Renal pelvis (tissue), 12 donors: ENCODE measurements at places on chromosomes 16 and 17.

- no peak for DNase-seq
Observed at GRCh38 chr16:81327011-81327410, 12.2 kb downstream of the GAN start.

- DNase-seq = peak; percentile 78
Observed at GRCh38 chr16:74998481-74999218, at the start of gene ZNRF1. ZNRF1 (plus strand) TSS chr16:74999024; CDS start chr16:74999672, 648 bp downstream.

DNA sequence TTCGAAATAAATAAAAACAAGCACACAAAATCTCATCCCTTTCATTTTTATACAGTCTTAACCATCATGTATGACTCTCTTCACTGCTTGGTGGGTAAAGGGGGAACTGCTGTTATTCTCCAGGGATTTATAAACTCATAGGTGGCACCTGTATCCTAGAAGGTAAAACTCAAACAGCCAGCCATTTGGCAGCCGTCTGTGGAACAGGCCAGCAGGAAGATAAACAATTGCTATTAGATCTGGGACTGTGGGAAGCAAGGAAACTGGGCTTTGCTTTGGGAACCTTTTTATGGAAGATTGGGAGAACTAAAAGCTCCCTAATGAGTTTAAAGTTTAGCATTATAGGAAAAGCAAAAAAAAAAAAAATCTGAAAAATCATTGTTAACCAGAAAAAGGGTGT, 126.0 kb downstream of the TANGO6 start:
- DNase-seq = no peak

- no peak for DNase-seq
Observed at GRCh38 chr17:801660-802059, 19.5 kb downstream of the MRM3 start.

GRCh38 chr16:2214719-2214968, at the start of gene PGP:
PGP (minus strand) TSS chr16:2214840; CDS start chr16:2214777, 63 bp downstream.
- no peak for DNase-seq

DNA sequence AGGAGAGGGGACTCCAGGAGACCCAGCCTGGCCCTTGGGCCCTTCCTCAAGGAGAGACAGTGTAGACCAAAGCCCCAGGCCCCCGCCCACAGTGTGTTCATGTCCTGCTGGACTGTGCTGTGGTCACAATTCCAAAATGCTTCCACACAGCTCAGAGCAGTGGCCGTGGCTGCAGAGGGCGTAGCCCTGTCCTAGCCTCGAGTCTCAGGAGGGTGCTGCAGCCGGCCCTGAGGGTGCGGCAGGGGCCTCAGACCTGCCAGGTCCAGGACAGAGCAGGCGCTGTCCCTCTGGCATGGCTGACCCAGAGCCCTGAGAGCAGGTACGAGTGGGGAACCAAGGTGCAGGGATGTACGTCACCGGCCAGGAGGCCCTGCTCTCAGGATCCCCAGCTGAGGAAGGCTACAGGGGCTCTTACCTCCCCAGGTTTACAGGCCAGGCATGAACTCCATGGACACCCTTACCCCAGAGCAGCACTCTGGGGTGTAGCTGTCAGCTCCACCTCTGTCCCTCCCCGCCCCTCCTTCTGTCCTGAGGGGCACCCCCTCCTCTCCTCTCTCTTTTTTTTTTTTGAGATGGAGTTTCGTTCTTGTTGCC, 7.3 kb downstream of the DBNDD1 start:
- no peak for DNase-seq

- peak; percentile 78 for DNase-seq
Observed at GRCh38 chr16:1929578-1930337, 11.5 kb upstream of the HS3ST6 start.
